ENCODE measurements at places on chromosomes 12 and 14.

DNA sequence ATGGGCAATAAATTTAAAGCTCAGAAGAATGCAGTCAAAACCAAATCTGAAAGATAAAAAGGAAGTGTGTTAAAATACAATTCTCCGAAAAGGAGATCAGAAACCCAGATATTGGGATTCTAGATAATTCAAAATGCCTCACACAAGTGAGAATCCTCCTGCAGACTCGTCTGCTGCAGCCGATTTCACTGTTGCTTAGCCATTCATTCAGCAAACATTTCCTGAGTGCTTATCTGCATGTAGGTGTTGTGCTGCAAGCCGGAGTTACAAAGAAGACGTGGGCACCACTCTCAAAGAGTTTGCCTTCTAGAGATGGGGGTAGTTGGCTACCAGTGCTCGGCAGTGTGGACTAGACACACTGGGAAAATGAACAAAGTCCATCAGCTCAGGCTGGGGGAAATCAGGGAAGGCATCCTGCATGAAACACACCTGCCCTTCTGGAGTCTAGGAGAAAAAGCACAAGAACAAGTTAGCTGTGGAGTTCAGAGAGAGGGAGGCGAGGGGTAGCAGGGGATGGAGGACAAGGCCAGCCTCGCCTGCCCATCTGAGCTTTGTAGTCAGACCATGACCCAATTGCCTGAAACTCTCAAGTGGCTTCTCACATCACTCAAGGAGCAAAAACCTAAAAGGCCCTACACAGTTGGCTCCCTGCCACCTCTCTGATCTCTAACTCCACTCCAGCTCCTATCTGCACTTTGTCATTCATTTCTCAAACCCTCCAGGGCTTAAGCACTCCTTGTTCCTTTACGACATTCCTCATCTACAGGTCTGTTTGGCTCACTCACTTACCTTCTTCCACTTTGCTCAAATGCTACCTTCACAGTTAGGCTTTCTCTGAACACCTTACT lies 310.0 kb upstream of the DDHD1 start:
- H3K27ac ChIP-seq = no peak overlapping the region
- peak; percentile 27 for DNase-seq
- no peaks in the 10 kb centered on the region for H3K36me3 ChIP-seq
- no peak overlapping the region for H3K4me3 ChIP-seq

GRCh38 chr14:56412468-56413434 lies 166.8 kb upstream of the TMEM260 start:
- no peak overlapping the region for H3K4me3 ChIP-seq
- no peaks in the 10 kb centered on the region for H3K4me1 ChIP-seq
- no peaks in the 10 kb centered on the region for H3K36me3 ChIP-seq
- no peak overlapping the region for H3K27ac ChIP-seq
- no peaks in the 10 kb centered on the region for H3K27me3 ChIP-seq
- no peak for DNase-seq

- no peaks in the 10 kb centered on the region for H3K27me3 ChIP-seq
- no peaks in the 10 kb centered on the region for H3K36me3 ChIP-seq
- peaks cover 29% of the 10 kb centered on the region for H3K4me1 ChIP-seq
- peak; percentile 2 for DNase-seq
Measured at GRCh38 chr14:65471038-65471878, 58.7 kb downstream of the FUT8 start.

DNA sequence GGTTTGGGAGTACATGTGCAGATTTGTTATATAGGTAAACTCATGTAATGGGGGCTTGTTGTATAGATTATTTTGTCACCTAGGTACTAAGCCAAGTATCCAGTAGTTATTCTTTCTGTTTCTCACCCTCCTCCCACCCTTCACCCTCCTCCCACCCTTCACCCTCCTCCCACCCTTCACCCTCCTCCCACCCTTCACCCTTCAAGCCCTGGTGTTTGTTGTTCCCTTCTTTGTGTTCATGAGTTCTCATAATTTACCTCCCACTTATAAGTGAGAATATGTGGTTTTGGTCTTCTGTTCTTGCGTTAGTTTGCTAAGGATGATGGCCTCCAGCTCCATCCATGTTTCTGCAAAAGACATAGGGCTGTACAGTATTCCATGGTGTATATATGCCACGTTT lies 58.7 kb upstream of the OR10AD1 start:
- no peak for DNase-seq
- H3K36me3 ChIP-seq = no peaks in the 10 kb centered on the region
- no peak overlapping the region for H3K27ac ChIP-seq
- no peaks in the 10 kb centered on the region for H3K27me3 ChIP-seq

DNA sequence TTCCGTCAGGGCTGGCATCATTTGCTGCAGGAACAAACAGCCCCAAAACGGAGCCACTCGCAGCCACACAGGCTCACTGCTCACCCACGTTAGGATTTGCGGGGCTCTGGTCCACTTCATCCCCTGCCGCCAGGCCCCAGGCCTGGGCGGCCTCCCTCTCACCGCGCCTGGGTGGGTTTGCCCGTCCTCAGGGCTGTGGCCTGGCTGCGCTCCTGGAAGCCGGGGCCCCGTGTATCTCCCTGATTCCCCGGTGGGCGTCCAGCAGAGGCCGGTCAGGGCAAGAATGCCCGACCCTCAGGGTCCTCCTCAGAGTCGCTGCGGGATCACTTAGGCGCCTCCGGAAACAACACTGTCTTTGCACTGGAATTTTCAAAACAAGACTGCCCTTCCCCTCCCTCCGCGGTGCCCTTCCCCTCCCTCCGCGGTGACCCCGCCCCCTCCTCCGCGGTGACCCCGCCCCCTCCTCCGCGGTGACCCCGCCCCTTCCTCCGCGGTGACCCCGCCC lies 15.7 kb upstream of the FBRSL1 start:
- no peaks in the 10 kb centered on the region for H3K36me3 ChIP-seq
- H3K4me3 ChIP-seq = no peak overlapping the region
- no peaks in the 10 kb centered on the region for H3K27me3 ChIP-seq
- H3K4me1 ChIP-seq = no peaks in the 10 kb centered on the region

- H3K4me1 ChIP-seq = no peaks in the 10 kb centered on the region
- H3K36me3 ChIP-seq = no peaks in the 10 kb centered on the region
- no peak for DNase-seq
- H3K4me3 ChIP-seq = no peak overlapping the region
- H3K27me3 ChIP-seq = no peaks in the 10 kb centered on the region
Measured at GRCh38 chr14:84453307-84453950, 1076.5 kb upstream of the FLRT2 start.

DNA sequence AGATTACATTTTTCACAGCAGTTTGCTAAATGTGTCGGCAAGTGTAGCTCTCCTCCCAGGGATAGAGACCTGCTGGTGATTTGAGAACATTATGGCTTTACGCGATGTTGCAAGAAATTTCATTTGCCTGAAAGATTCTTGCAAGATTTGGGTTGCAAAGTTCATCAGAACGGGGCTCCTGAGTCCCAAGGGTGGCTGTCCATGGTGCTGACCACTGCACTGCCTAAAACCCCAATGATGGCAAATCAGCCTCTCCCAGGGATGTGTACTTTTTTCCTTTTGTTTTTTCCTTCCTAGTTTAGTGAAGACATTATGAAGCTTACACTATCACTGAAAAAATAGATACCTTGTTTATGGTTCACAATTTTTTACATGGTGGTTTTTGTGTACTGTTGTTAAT lies 85.4 kb downstream of the WSCD2 start:
- H3K27me3 ChIP-seq = no peaks in the 10 kb centered on the region
- no peaks in the 10 kb centered on the region for H3K36me3 ChIP-seq
- H3K4me1 ChIP-seq = no peaks in the 10 kb centered on the region

- H3K4me3 ChIP-seq = no peak overlapping the region
- no peak overlapping the region for H3K27ac ChIP-seq
- H3K27me3 ChIP-seq = no peaks in the 10 kb centered on the region
- H3K4me1 ChIP-seq = peaks cover 6% of the 10 kb centered on the region
- no peaks in the 10 kb centered on the region for H3K36me3 ChIP-seq
- peak; percentile 11 for DNase-seq
Measured at GRCh38 chr12:65944637-65945036, 120.4 kb downstream of the HMGA2 start.

- H3K36me3 ChIP-seq = no peaks in the 10 kb centered on the region
- no peak overlapping the region for H3K4me3 ChIP-seq
- no peaks in the 10 kb centered on the region for H3K4me1 ChIP-seq
- no peak for DNase-seq
- no peak overlapping the region for H3K27ac ChIP-seq
- no peaks in the 10 kb centered on the region for H3K27me3 ChIP-seq
Measured at GRCh38 chr12:29163146-29163545, 14.1 kb downstream of the FAR2 start.

DNA sequence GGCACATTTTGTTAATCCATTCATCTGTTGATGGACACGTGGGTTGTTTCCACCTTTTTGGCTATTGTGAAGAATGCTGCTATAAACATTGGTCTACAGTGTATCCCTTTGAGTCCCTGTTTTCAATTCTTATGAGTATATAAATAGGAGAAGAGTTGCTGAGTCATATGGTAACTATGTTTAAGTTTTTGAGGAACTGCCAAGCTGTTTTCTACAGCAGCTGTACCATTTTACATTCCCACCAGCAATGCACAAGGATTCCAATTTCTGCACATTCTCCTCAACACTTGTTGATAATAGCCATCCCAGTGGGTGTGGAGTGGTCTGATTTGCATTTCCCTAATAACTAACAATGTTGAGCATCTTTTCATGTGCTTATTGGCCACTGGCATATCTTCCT lies 6.9 kb upstream of the SVOP start:
- no peak overlapping the region for H3K27ac ChIP-seq
- no peak for DNase-seq
- H3K4me1 ChIP-seq = no peaks in the 10 kb centered on the region
- H3K4me3 ChIP-seq = no peak overlapping the region
- H3K36me3 ChIP-seq = no peaks in the 10 kb centered on the region

GRCh38 chr14:104301731-104302460 lies 163.5 kb downstream of the KIF26A start:
- H3K36me3 ChIP-seq = no peaks in the 10 kb centered on the region
- H3K4me1 ChIP-seq = no peaks in the 10 kb centered on the region
- no peaks in the 10 kb centered on the region for H3K27me3 ChIP-seq
- H3K27ac ChIP-seq = no peak overlapping the region

- no peaks in the 10 kb centered on the region for H3K27me3 ChIP-seq
- H3K27ac ChIP-seq = no peak overlapping the region
- peaks cover 28% of the 10 kb centered on the region for H3K36me3 ChIP-seq
- no peak overlapping the region for H3K4me3 ChIP-seq
Measured at GRCh38 chr12:95100264-95101190, 27.1 kb upstream of the NR2C1 start.

GRCh38 chr12:121001060-121001459 lies 15.2 kb downstream of the C12orf43 start:
- DNase-seq = no peak
- no peaks in the 10 kb centered on the region for H3K27me3 ChIP-seq
- H3K36me3 ChIP-seq = peaks cover 21% of the 10 kb centered on the region
- peaks cover 4% of the 10 kb centered on the region for H3K4me1 ChIP-seq
- no peak overlapping the region for H3K27ac ChIP-seq

DNA sequence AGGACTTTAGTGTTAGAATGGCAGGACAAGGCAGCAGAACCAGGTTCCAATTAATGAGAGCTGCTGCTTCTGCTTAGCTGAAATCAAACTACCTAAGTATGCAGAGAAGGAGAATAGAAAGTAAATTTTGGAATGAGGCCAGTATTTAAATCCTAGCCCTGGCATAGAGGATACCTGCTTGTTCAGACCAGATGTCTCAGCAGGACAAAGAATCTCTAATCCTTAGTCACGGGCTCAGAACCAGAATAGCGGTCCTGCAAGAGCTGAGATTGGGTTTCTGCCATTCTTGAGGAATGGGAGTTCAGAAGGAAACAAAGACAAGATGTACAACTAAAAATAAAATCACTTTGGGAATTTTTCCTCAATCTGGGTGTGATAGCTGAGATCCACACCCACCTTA lies 550.8 kb upstream of the TMEM132C start:
- no peak for DNase-seq
- no peak overlapping the region for H3K4me3 ChIP-seq
- H3K27me3 ChIP-seq = no peaks in the 10 kb centered on the region
- no peaks in the 10 kb centered on the region for H3K4me1 ChIP-seq
- no peak overlapping the region for H3K27ac ChIP-seq

DNA sequence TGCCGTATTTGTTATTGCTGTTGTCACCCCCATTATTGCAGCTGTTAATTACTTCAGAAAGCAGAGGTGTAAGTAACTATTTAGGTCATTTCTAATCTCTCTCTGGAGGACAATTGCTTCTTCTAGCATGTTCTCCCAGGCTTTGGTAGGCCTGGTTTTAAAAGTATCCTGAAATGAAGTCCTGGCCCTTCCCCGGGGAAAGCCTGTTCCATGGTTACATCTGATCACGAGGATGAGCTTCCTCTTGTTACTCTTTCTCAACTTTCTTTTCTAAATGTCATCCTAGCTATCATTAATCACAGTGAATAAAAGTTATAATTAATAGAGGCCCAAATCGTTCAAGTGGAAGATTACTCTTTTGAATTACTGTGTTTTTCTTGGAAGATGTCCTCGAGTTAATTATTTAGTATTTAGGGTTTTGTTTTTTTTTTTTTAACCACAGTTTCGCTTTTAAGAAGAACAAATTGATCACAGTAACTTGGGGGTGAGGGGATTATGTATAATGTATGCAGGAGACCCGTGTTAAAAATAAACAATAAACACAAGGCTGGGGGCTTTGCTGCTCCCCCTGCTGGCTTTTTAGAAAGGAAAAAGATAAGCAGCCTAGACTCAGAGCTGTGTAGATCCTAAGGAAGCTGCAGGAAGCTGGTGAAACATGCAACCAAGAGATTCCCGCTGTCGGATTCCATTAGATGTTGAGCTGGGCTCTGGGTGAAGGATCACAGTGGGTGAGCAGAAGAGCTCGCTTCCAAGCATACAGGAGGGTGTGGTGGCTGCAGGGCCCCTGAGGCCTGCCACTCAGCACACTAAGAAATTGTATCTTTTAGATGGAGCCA lies 420.1 kb downstream of the FUT8 start:
- H3K27ac ChIP-seq = no peak overlapping the region
- H3K27me3 ChIP-seq = no peaks in the 10 kb centered on the region
- no peaks in the 10 kb centered on the region for H3K36me3 ChIP-seq
- no peak for DNase-seq
- H3K4me1 ChIP-seq = peaks cover 2% of the 10 kb centered on the region

- DNase-seq = peak; percentile 84
- no peaks in the 10 kb centered on the region for H3K27me3 ChIP-seq
- H3K27ac ChIP-seq = no peak within 1 kb of the TSS
- H3K4me1 ChIP-seq = peaks cover 4% of the 10 kb centered on the region
Measured at GRCh38 chr14:64549791-64550620, at the start of gene PPP1R36. PPP1R36 (plus strand) TSS chr14:64549961; CDS start chr14:64549998, 37 bp downstream.
